Caudate nucleus (tissue), 63 donors: ENCODE measurements at places on chromosomes 12 and 14.

- DNase-seq = no peak
These were observed 6.8 kb downstream of the RIN3 start for GRCh38 chr14:92520102-92521057.

GRCh38 chr12:2343681-2344080 is 290.9 kb downstream of the CACNA1C start:
- DNase-seq = no peak

DNA sequence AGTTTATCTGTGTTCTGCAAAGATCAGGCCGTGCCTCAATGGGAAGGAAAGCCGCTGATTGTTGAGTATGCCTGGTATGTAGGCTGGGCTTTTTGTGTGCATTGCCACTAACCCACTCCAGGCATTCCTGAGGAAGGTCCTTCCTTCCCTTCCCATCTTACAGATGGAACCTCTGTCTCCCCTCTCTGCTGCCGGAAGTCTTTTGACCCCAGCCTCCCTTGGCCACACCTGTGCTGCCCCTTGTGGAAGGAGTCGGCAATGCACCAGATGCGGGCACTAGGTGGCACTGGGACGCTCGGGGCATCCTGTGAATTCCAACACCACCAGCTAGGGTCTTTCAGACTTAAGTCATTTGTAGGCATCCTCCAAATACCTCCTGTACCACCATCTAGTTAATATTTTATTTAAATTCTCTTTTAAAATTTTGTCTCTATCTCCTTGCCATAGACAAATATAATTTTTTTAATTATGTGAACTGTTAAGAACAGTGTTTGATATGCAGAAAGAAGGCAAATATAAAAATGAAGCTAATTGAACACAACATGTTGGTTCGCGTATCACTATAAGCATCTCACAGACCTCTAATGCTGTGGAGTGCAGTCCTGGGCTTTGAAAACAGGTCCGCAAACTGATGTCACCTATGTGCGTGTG is 99.6 kb downstream of the RIN3 start:
- no peak for DNase-seq

- no peak for DNase-seq
These were observed 10.9 kb downstream of the RGS6 start for GRCh38 chr14:71942904-71943694.

GRCh38 chr14:20494935-20495766 is 10.2 kb upstream of the RNASE10 start:
- no peak for DNase-seq

GRCh38 chr14:63938198-63939005 is 85.6 kb downstream of the SYNE2 start:
- no peak for DNase-seq

DNA sequence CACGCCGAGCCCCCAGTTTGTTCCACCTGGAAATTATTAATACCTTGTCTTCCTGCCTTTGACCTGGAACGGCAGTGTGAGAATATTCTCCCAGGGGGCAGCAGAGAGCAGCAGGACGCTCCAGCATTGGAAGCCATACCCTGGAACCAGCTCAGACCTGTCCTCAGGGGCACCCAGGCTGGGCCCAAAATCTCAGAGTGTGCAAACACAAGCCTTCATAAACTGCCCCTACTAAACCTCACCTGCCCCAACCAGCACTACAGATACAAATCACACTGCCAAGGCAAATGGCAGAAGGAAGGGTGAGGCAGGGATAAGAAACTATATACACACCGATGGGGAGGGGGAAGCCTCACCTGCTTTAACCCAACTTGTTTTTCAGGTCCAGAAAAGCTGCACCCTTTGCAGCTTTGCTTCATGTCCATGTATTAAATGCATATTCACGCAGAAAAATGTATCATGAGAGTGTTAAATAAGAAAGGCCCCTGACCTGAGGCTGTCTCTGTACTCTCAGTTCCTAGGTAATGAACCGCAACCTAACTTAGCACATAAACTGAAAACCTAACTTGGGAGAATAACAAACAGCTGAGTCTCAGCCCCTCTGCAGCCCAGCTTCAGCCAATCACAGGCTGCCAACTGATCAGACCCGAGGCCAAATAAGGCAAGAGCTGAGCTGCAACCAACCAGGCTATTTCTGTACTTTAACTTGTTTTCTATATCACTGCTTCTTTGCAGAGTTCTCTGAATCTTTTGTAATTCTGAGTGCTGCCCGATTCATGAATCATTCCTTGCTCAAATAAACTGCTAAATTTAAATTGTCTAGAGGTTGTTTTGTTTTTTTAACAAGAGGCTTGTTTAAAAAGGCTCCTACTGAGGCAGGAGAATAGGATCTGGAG is 130.1 kb downstream of the SPTSSA start:
- peak; percentile 28 for DNase-seq

DNA sequence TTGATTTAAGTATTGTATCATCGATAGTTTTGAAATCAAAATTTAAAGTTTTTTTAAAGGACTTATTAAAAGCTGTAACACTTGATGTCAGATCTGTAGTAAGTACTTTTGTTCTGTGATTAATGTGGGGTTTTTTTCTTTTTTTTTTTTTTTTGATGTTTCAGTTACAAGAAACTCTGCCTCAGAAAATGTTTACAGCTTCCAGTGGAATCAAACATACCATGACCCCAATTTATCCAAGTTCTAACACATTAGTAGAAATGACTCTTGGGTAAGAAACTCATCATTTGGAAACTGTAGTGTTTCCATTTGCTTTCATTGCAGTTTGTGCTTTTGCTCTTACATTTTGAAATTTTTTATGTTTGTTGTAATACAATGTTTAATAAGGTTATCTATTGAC is 45.6 kb downstream of the TBK1 start:
- no peak for DNase-seq

DNA sequence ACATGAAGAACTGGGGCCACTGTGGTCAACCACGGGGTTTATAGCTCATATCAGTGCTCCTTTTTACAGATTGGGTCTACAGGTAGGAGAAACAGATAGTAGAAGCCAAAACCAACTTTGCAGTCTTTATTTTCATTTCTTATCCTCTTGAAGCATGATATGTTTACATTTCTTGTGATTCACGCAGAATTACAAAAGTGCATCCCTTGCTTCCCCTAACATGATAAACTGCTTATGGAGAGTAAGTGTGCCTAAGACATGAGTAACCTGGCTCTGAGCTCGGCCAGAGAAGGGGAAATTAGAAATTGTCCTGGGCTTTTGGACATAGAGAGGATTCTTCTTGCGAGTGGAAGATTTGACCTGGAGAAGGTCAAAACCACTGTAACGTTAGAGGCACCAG is 18.4 kb downstream of the PWP1 start:
- no peak for DNase-seq

GRCh38 chr12:114448618-114448933 is 42.6 kb upstream of the TBX5 start:
- DNase-seq = no peak

- DNase-seq = no peak
These were observed 370.3 kb downstream of the DAD1 start for GRCh38 chr14:22218728-22219127.

GRCh38 chr12:52258335-52258901 is 16.0 kb upstream of the KRT86 start:
- no peak for DNase-seq

DNA sequence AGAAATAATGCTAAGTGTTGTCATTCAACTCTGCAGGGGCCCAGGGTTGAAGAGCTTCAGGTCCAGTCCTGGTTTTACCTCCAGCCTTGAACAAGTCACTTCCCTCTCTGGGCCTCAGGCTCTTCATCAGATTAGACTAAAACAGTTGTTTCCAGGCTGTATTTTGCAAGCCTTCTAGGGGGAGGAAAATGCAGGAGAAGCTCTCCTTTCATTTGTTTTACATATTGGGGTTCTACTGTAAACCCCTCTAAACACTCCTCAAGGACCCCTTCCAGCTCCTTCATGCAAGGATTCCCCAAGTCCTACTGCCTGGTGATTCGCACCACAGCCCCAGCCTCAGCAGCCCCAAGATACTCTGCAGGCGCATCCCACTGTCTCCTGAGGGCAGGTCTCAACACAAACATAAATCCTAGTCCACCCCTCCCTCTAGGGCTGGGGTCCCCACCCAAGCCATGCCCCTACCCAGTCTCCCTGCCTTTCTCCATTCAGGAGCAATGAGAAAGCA is 2.7 kb downstream of the SDR9C7 start:
- no peak for DNase-seq

DNA sequence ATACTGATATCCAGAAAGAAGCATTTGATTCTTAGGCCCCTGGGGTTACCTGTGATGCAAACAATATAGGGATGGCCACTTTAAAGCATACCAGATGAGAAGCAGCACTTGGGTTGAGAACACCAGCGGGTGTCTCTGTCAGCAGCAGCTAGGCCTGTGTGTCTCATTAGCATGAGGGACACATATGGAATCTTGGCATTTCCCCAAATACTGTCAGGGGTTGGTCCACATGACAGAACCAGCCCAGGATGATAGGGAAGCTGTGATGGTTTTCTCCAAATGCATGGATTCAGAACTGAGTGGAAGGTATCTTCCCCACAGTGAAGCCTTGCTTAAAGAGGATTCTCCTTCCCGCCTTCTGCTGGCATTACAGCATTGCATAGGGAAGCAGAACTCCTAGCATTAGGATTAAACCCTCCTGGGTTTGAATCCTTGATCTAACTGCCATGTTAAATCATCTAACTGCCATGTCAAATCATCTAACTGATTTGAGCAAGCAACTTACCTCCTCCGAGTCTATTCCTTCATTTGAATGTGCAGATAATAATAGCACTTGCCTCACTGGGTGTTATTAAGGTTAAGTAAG is 111.5 kb upstream of the WSCD2 start:
- DNase-seq = no peak

- DNase-seq = no peak
These were observed 91.1 kb downstream of the GPR135 start for GRCh38 chr14:59374048-59374447.

- no peak for DNase-seq
These were observed 426.2 kb downstream of the BCAT1 start for GRCh38 chr12:24522736-24523135.

GRCh38 chr14:50943261-50943942 is 881 bp downstream of the PYGL start:
- DNase-seq = no peak

DNA sequence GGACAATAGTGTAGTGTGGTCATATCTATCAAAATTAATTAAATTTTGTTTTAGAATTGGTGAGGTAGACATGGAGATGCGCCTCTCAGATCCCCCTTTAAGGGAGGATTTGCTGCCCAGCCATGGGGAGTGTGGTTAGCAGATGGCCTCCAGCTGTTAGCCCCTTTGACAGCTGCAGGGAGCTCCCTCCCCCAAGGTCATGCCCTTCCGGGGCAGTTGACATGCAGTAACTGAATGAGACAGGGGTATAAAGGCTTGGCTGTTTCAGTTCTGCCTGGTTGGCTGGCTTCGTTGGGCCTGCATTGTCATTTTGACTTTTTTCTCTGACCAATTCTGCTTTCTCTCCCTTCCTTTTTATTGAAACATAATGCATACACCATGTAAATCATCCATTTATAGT is 291.5 kb upstream of the SRRM4 start:
- no peak for DNase-seq

GRCh38 chr12:26116829-26117715 is 7.8 kb downstream of the BHLHE41 start:
- no peak for DNase-seq

GRCh38 chr14:100578552-100578951 is 8.7 kb downstream of the BEGAIN start:
- DNase-seq = no peak

DNA sequence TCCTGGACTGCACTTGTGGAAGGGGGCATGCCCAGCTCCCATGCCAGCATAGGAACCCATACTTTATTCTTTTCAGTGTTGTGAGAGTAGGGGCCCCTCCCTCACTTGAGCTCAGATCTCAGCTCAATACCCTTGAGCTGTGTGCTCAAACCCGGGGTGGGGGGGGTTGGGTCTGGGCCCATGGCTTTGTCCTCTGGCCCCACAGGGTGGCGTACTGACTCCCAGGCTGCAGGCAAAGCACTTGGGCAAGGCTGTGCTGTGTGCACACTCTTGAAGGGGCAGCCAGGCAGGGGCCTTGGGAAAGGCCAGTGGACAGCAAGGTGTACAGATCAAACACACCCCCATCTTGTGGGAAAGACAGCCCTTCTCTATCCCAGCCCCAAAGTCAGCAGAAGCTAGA is 81.8 kb downstream of the WIF1 start:
- DNase-seq = no peak

DNA sequence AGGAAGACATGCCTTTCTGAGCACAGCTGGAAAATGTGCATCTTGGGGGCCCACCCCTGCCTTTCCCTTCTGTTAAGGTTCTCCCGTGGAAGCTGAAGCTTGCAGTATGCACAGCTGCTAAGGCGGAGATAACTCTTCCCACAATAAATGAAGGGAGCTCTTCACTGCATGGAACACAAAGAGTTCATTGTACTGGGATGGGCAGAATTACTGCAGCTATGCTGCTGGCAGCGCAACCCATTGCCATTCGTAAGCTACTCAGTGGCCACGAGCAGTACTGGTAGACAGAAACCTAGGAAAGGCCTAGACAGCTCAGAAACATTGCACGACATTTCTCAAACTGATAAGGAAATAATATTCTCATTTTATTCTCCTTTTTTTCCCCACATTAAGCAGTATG is 310.2 kb downstream of the MDGA2 start:
- DNase-seq = peak; percentile 53

DNA sequence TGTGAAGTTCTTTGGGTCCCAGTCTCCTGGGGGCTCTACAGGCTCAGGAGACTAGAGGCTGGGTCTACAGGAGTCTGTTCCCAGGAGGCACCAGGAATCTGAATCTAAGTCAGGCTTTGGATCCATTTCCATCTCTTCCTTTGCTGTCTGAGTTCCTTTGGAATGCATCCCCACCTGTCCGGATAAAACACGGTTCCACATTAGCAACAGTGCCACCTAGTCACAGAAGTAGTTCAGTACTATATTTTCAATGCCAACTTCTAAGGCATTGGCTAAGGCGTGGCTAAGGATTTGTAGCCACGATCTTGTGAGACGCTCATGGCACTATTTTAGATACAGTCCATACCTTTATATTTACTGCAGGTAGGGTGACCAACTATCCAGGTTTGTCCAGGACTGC is 15.1 kb downstream of the ZC2HC1C start:
- no peak for DNase-seq

DNA sequence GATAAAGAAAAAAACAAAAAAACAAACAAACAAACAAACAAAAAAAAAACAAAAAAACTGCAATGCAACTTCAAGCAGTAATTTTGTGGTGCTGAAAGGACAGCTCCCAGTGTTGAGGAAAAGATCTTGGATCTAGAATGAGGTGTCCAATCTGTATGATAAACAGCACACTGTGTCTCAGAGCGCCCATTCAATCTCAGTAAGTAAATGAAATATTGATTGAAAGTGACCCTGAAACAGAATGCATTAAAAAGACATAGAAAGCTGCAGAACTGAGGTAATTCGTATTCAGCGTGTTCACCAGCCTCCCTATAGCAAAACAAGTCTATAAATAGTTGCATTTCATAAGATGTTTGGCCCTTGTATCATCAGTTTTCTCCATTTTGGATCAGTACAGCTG is 153.0 kb downstream of the NOVA1 start:
- no peak for DNase-seq

- no peak for DNase-seq
These were observed 184.5 kb downstream of the NUBPL start for GRCh38 chr14:31745741-31746140.

GRCh38 chr14:54919330-54919729 is 16.7 kb upstream of the GCH1 start:
- DNase-seq = no peak
